ENCODE measurements at places on chromosomes 3 and 15.

DNA sequence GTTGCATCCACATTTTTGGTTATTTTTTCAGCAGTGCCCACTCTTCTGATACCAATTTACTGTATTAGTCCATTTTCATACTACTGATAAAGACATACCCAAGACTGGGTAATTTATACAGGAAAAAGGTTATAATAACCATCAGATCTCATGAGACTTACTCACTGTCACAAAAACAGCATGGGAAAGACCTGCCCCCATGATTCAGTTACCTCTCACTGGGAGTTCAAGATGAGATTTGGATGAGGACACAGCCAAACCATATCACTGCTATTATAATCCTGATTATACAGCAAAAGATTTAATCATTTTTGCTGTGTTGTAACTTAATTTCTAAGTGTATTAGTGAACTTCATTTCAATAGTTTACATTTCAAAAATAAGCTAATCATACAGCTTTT, 6.6 kb downstream of the ZBED2 start:
- no peak for DNase-seq

DNA sequence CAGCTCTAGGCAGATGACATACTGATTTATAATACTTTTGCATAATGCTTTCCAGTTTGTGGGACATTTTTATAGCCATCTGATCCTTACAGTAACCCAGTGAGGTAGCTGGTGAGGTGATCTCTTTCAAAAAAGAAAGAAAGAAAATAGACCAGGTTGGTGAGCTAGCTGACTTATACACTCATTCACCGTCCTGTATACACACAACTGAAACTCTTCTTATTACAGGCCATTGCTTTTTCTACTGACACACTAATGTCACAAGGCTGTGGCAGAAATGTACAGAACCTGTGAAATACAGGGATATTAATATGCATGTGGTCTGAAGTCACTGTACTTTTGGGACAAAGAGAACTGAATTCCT, 150.2 kb upstream of the BHLHE40 start:
- DNase-seq = no peak

- DNase-seq = no peak
Observed at GRCh38 chr3:188262913-188263683, 109.1 kb downstream of the LPP start.

DNA sequence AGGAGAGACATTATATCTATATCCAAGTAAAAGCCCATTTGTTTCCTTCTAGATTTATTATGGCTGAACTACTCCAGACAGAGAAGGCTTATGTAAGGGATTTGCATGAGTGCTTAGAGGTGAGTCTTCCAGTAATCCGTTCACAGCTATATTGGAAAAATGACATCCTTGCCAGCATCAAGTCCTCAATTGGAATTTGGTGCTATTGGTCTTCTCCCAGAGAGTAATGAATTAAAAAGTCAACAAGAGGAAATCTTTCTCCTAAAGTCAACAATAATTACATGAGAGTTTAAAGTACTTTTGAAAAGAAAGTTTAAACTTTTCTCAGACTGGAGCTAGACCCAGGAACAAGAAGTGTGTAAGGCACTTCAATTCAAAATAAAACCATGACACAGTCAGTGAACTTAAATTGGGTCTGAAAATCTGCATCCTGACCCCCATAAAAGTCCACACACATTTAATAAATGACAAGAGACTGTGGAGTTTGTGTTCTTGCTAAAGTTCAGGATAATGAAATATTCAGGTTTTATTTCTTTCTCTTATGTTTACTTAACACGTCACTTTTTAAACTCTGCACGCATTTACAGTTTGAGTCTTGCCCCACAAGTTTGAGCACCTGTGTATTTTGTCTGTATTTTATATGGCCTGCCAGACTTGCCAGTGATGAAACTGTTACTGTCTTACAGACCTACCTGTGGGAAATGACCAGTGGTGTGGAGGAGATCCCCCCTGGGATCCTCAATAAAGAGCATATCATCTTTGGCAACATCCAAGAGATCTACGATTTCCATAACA, 268.2 kb upstream of the UMPS start:
- no peak for DNase-seq

- no peak for DNase-seq
Observed at GRCh38 chr3:1179146-1179545, 86.3 kb downstream of the CNTN6 start.

DNA sequence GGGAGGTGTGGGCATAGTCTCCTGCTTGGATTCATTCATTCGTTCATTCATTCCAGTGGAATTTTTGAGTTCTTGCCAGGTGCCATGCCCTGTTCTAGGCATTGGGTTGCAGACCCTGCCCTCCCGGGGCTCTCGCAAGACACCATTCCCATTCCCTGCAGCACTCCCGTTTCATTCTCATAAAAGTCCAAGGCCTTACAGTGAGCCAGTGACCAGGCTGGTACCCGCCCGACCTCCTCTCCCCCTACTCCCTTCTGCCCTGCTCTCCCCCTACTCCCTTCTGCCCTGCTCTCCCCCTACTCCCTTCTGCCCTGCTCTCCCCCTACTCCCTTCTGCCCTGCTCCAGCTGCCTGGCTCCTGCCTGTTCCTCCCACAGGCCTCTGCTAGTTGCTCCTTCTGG, 41.9 kb downstream of the AMOTL2 start:
- no peak for DNase-seq

DNA sequence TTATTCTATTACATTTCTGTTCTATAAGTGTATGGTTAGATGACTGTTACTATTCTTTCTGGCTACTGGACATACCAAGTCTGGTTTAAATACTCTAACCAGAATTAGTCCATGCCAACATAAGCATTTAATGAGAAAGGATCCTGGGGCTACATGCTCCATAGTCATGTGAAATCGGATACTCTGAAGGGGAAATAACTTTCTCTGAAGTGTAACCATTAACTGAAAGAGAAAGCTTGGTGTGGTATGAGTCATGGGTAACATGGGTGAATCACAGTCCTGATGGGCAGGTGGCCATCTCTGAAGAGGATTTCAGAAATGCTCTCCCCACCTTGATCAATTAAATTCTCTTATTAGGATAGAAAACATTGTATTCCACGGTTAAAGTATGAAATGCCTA, 69.4 kb downstream of the FHIT start:
- no peak for DNase-seq

DNA sequence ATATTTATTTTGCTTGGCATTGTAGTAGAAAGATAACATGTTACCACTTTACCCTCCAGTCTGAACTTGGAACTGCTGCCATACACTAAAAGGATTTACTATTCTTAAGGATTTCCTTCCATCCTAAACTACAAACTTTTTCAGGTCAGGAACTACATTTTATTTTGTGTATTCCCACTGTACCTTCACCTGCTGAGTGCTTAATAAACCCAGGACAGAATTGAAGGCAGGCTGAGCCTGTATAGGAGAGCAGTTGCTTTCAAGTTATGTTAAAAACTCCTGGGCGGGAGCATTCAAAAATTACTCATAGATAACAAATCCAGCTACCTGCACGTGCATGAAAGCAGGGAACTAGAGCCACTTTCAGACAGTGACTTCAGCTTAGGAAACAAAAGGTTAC, 58.3 kb downstream of the CACNA1D start:
- DNase-seq = no peak

DNA sequence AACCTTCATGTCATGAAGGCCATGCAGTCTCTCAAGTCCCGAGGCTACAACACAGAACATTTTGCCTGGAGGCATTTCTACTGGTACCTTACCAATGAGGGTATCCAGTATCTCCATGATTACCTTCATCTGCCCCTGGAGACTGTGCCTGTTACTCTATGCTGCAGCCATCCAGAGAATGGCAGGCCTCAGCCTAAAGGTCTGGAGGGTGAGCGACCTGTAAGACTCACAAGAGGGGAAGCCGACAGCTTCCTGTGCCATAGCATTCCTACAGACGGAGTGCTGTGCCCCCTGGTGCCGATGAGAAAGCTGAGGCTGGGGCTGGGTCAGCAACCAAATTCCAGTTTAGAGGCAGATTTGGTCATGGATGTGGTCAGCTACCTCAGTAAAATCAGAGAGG, 51.3 kb upstream of the CADPS start:
- no peak for DNase-seq

- DNase-seq = no peak
Observed at GRCh38 chr3:122661633-122662032, 19.0 kb upstream of the PARP14 start.

- DNase-seq = no peak
Observed at GRCh38 chr3:126508564-126508964, 9.0 kb downstream of the UROC1 start.

- no peak for DNase-seq
Observed at GRCh38 chr3:81726132-81726531, 35.3 kb downstream of the GBE1 start.

- DNase-seq = no peak
Observed at GRCh38 chr3:166917437-166917836, 462.7 kb downstream of the ZBBX start.

DNA sequence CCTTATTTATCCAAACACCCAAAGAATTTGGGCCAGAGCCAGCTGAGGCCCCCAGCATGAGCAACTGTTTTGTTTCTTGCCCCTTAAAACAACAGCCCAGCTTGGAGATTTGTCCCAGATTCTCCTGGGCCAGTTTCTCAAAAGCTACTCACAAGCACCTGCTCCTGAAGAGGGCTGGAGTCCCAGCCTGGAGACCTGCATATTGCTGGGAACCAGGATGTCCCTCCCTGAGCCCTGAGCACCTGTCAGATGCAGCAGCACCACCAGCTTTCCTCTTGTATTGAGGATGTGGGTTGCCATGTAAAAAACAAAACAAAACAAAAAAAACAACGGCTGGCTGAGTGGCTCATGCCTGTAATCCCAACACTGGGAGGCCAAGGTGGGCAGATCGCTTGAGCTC, 7.0 kb upstream of the RFT1 start:
- no peak for DNase-seq

- no peak for DNase-seq
Observed at GRCh38 chr15:90838139-90838538, 30.2 kb upstream of the FURIN start.

DNA sequence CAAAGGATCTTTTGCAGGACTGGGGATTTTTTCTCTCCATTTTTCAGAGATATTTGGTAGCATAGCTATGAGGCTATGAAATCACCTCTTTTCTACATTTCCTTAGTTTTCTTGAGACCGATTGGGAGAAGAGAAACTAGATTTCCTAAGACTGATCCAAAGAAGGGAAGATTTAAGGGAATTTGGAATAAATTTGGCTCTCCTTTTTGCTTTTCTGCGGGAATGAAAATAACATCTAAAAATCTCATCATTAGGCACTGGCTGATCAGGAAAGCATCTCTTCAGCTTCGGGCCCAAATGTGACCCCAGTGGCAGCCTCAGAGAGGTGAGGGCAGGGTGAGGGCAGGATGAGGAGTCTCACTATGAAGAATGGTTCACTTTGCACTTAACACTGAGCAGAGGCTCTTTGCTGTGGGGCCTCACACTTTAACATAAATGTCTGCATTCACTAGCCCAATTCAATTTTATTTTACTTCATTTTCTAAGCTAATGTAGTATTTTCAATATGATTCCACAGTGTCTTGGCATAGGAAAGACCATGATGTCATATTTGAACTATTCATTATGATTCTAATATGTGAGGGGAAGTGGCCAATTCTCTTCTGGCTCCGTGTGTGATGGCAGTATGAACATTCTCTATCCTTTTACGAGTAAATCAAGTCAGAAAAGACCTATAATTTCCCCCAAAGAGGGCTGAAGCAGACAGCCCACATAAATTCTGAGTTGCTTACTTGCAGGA, 193.2 kb downstream of the MEX3B start:
- DNase-seq = no peak

GRCh38 chr3:83625261-83625660, 1333.5 kb upstream of the CADM2 start:
- DNase-seq = no peak

DNA sequence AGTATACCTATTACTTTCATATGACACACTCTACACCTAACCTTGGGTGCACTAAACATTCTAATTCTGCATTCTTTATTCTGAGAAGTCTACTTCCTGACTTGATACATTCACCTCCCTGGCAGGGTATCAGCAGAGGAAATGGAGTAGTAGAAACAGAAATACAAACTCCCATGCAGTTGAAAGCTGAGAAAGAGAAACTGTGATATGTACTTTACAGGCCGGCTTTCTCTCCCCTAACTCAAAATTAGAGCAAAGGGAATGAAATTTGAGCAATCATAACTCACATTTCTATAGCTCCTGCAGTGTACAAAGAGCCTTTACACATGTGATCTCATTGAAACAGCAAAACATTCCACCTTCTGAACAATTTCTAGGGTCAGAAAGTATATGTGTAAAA, 135.5 kb upstream of the COL8A1 start:
- no peak for DNase-seq

DNA sequence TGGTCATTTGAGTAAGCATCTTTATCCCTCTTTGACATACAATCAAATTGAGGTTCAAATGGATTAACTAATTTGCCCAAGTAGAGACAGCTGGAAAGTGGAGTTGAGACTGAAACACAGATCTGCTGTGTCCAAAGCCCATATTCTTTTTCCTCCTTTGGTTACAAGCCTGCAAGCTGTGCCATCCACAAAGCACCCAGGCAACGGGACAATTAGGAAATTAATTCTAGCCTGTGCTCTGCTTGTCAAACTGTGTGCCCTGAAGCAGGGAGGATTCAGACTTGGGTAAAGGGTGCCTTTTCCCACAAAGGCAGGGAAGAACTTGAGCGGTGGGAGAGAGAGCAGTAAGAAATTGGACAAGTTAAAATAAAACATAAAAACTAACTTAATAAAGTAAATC, 127.9 kb downstream of the DTWD1 start:
- DNase-seq = no peak
